Esophagus squamous epithelium (tissue), 5 donors: ENCODE measurements at places on chromosomes 5 and 9. TPM values are rescaled to one million over a fixed set of nuclear protein-coding genes. Genes with fewer than 3 reads are reported as not detected.

Gene TNIP1
- total RNA-seq = 93.3 TPM

Gene ZNF454
- total RNA-seq = not detected

Gene RNF180
- 4.0 TPM for total RNA-seq

Gene MLANA
- not detected for total RNA-seq

Gene CRHBP
- total RNA-seq = 1.1 TPM

Gene HAVCR2
- total RNA-seq = 2.4 TPM

Gene PROB1
- 1.8 TPM for total RNA-seq

DNA sequence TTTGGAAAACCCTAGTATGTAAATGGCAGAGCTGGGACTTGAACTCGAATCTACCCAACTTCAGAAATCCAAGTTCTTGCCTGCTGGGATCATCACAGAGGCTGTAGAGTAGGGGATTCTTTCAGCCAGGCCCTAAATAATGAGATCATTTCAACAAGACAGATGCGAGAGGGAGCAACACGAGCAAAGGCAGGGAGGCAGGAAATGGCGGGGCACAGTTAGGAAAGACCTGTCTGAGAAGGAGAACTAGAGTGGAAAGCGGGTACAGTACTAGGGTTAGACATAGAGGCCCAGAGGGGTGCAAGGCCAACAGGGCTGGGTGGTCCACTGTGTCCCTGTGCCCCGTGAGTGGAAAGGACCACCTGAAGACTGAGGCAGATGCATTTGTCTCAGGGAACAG is 46.1 kb downstream of the MVB12B start:
- peaks cover 57% of the 10 kb centered on the region for H3K4me1 ChIP-seq
- H3K27me3 ChIP-seq = no peaks in the 10 kb centered on the region
- DNase-seq = no peak
- no peak overlapping the region for H3K4me3 ChIP-seq
- no peaks in the 10 kb centered on the region for H3K36me3 ChIP-seq

GRCh38 chr5:68224509-68225187 is 9.1 kb downstream of the PIK3R1 start:
- H3K4me3 ChIP-seq = no peak overlapping the region
- no peaks in the 10 kb centered on the region for H3K27me3 ChIP-seq
- H3K4me1 ChIP-seq = peaks cover 12% of the 10 kb centered on the region
- peaks cover 10% of the 10 kb centered on the region for H3K36me3 ChIP-seq
- DNase-seq = no peak

- H3K27me3 ChIP-seq = no peaks in the 10 kb centered on the region
- no peaks in the 10 kb centered on the region for H3K4me1 ChIP-seq
- H3K27ac ChIP-seq = no peak overlapping the region
- DNase-seq = no peak
Observed at GRCh38 chr9:122031157-122031556, 62.0 kb downstream of the TTLL11 start.

DNA sequence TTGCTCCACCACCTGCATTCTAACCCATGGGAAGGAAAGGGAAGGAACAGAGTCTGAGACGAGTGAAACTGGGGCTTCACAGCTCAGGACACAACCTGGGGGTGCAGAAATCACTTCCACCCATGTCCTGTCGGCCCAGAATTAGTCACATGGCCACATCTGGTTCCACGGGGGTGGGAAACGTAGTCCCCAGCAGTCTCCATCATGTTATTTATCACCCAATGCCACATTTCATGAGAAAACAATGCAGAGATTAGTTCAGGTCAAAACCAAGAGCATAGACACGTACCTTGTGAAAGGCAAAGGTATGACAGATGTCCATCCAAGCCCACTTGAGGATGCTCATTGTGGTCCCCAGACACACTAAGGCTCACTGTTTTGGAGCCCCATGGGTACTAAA is 125.1 kb downstream of the MED10 start:
- H3K27ac ChIP-seq = no peak overlapping the region
- H3K4me3 ChIP-seq = no peak overlapping the region
- no peaks in the 10 kb centered on the region for H3K4me1 ChIP-seq
- no peak for DNase-seq

DNA sequence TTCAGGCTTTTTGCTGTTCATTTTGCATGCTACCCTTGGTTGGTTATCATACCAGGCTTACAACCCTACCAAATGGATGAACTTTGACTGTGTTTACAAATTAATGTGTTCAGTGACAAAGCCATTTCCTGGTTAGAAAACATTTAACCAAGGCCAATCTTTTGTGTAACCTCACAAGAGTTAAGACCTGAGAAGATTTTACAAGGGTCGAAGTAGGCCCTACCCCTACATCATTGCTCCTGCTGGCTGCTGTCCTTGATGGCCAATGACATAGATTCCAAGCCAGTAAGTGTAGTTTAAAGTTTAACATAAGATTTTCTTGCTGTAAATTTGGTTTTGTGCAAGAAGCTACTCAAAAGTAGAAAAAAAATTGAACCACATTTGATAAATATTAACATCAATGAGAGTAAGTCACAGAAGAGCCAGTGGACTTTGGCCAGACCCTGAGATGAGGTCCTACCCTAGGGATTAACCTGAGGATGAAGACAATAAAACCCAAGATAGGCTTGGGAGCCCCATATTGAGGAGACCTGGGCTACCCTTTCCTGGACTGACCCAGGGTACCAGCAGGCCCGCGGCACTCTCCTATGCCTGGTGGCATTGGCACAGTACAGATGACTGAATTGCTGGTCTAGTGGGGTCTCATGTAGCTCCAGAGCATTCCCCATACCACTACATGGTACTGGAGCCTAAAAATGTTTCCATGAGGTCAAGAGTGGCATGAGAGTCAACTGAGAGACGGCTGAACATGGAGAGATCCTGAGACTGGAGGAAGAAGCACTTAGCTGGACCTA is 8.3 kb downstream of the C1QTNF3 start:
- H3K27me3 ChIP-seq = no peaks in the 10 kb centered on the region
- no peaks in the 10 kb centered on the region for H3K4me1 ChIP-seq
- no peak overlapping the region for H3K27ac ChIP-seq
- no peaks in the 10 kb centered on the region for H3K36me3 ChIP-seq

GRCh38 chr9:90961375-90961774 is 159.8 kb downstream of the SYK start:
- peaks cover 8% of the 10 kb centered on the region for H3K4me1 ChIP-seq
- H3K27me3 ChIP-seq = peaks cover 3% of the 10 kb centered on the region
- no peak for DNase-seq
- no peak overlapping the region for H3K4me3 ChIP-seq
- H3K36me3 ChIP-seq = no peaks in the 10 kb centered on the region

DNA sequence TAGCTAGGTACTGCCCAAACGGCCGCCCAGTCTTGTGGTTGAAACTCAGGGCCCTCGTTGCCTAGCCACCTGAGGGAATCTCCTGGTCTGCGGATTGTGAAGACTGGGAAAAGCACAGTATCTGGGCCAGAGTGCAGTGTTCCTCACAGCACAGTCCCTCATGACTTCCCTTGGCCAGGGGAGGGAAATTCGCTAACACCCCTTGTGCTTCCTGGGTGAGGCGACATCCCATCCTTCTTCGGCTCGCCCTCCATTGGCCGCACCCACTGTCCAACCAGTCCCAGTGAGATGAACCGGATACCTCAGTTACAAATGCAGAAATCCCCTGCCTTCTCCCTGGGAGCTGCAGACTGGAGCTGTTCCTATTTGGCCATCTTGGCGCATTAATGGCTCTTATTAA is 250.5 kb downstream of the FER start:
- H3K4me3 ChIP-seq = no peak overlapping the region
- no peak overlapping the region for H3K27ac ChIP-seq
- H3K4me1 ChIP-seq = no peaks in the 10 kb centered on the region
- DNase-seq = no peak

DNA sequence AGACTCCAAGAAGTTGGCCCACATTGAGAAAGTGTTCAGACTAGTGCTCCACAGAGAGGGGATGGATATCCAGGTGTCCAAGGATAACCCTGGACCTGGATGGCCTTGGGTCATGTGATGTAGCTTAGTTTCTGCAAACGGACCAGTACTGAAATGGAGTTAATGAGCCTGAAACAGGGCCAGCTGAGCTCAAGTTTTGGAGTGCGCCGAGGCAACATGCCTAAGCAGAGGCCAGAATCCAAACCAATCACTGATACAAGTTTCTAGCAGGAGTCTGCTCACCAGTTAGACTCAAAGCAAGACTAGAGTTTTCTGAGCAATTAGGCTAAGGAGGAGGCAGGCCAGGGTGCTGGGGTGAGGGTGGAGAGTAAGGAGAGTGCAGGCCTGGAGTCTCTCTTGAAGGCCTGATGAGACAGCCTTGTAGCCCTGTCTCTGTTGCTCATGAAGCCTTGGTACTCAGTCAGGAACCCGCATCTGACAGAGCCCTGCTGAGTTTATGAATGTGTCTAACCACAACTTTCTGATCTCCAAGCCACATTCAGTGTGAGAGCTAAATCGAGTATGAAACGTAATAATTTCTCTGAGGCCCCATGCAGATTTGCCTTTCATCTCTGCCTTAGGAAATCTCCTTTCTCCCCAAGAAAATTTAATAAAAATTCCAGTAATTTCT is 68.9 kb upstream of the EQTN start:
- no peaks in the 10 kb centered on the region for H3K27me3 ChIP-seq
- peaks cover 18% of the 10 kb centered on the region for H3K4me1 ChIP-seq
- DNase-seq = no peak
- peak overlapping the region; percentile 21 for H3K27ac ChIP-seq
- H3K4me3 ChIP-seq = no peak overlapping the region
- no peaks in the 10 kb centered on the region for H3K36me3 ChIP-seq

- H3K4me1 ChIP-seq = no peaks in the 10 kb centered on the region
- DNase-seq = no peak
- no peaks in the 10 kb centered on the region for H3K27me3 ChIP-seq
- H3K27ac ChIP-seq = peak overlapping the region; percentile 33
- no peaks in the 10 kb centered on the region for H3K36me3 ChIP-seq
Observed at GRCh38 chr5:95081982-95082381, 202.9 kb downstream of the MCTP1 start.

DNA sequence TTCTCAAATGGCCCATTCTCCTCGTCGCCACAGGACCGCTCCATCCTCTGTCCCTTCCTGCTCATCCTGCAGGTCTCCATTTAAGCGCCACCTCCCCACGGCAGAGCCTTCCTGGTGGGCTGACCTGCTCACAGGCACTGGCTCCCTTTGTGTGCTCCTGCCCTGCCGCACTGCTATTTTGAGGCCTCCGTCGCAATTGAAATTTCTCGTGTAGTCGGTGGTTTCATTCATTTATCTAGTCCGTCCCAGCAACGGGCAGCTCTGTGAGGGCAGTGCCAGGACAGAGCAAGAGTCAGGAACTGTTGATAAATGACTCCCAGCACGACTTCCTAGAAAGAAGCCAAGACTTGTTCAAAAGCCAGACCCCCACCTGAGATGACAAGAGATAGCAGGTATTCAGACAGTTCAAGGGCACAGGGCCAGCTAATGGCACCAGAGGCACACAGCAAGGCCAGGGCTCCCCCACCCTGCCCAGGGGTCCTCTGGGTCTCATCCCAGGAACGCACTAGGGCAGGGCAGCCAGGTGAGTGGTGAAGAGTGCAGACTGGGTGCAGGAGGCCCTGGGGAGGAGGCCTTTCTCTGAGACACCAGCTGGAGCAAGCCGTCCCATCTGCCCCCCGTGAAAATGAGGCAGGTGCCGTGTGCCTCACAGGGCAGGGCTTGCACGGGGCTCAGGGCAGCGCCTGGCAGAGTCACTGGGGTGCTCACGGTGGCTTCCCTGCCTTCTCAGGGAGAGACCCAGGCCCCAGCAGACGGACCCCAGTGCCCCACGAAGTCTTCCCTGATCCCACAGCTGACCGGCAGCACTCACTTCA is 36.9 kb downstream of the FAM78A start:
- H3K4me1 ChIP-seq = peaks cover 25% of the 10 kb centered on the region
- H3K27me3 ChIP-seq = no peaks in the 10 kb centered on the region
- H3K4me3 ChIP-seq = no peak overlapping the region
- H3K27ac ChIP-seq = no peak overlapping the region

DNA sequence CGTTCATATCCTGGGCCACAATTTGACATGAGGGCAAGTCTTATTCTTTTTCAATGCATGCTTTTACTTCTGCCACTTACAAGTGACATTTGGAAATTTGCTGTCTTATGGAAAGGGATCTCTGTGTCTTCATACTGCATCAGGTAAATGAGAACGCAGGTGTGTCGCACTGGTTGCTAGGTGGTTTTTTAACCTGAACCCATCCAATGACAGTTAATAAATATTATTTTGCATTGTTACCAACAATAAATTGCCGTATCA is 1.1 kb downstream of the ADAMTS16 start:
- H3K36me3 ChIP-seq = no peaks in the 10 kb centered on the region
- H3K27ac ChIP-seq = no peak overlapping the region
- peaks cover 22% of the 10 kb centered on the region for H3K4me1 ChIP-seq

GRCh38 chr9:2145746-2146145 is 130.6 kb downstream of the SMARCA2 start:
- no peak overlapping the region for H3K4me3 ChIP-seq
- H3K4me1 ChIP-seq = no peaks in the 10 kb centered on the region
- H3K36me3 ChIP-seq = no peaks in the 10 kb centered on the region
